ENCODE measurements at places on chromosomes 7 and 10.

DNA sequence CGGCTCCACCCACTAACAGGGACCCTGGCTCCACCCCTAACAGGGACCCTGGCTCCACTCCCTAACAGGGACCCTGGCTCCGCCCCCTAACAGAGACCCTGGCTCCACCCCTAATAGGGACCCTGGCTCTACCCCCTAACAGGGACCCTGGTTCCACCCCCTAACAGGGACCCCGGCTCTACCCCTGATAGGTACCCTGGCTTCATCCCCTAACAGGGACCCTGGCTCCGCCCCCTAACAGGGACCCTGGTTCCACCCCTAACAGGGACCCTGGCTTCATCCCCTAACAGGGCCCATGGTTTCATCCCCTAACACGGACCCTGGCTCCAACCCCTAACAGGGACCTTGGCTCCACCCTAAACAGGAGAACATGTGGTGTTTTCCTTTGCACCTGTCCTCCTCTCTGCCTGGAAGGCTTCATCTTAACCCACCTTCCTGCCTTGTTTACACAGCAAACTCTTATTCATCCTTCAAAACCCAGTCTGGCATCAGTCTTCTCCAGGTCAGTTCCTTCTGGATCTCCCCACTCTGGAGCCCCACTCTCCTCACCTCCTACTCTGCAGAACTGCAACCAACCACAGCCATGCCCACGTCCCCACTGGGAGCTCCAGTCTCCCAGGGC lies 58.0 kb downstream of the CHST15 start:
- DNase-seq, result peak; percentile 36

GRCh38 chr7:136278057-136278456 lies 300.9 kb upstream of the MTPN start:
- DNase-seq, result no peak

- DNase-seq, result no peak
Measured at GRCh38 chr7:92856436-92856835, 20.1 kb upstream of the CDK6 start.

DNA sequence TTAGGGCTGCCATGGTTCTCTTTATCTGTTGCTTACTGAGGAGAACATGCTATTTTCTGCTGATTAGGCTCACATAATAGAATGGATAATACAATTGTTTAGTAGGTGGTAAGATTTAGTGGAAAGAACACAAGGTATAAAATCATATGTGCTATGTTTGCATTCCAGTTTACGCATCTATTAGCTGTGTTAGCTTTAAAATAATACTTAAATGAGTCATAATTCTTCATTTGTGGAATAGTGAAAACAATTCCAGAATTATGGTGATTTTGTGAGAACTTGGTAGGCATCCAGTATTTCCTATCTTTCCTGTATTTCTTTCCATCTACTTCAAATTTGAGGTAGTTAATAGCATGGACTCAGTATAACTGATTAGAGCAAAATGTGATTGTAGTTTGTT lies 1585.5 kb upstream of the LRRTM3 start:
- no peak for DNase-seq

- DNase-seq, result no peak
Measured at GRCh38 chr10:48603421-48604038, 1.3 kb downstream of the ARHGAP22 start.

DNA sequence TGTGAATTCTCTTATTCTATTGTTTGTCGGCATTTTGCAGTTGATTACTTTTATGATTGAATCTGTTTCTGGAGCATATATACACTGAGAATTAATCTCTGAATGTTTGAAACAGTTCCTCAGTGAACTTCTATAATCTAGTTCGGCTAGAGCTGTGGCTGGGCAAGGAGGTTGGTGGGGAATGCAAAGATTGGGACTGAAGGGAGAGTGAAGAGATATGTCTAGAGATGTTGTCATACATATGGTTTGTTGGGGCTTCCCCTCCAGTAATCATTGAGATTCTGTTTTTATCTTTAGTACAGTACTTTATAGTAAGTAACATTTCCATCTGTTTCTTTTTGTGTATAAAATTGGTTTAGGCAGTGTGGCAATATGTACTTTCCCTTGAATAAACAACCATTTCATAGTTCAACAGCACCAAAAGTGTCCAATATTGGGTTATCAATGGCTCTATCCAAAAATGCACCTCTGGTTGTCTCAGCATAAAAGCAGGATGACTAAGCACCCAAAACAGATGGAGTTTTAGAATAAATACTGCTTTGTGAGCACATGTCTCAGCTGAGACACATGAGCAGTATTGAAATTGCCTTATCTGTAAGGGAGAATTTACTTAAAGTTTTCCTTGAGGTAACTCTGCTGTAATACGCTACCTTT lies 36.7 kb downstream of the WAC start:
- no peak for DNase-seq

- peak; percentile 76 for DNase-seq
Measured at GRCh38 chr10:47024399-47025252, 113.4 kb downstream of the PTPN20 start.

- no peak for DNase-seq
Measured at GRCh38 chr10:127935071-127935561, 28.2 kb downstream of the PTPRE start.

- DNase-seq, result no peak
Measured at GRCh38 chr7:26657206-26657641, 207.2 kb downstream of the SKAP2 start.

GRCh38 chr7:120241973-120242372 lies 31.0 kb upstream of the KCND2 start:
- DNase-seq, result no peak

- peak; percentile 58 for DNase-seq
Measured at GRCh38 chr7:54831644-54832095, 72.7 kb upstream of the SEC61G start.

DNA sequence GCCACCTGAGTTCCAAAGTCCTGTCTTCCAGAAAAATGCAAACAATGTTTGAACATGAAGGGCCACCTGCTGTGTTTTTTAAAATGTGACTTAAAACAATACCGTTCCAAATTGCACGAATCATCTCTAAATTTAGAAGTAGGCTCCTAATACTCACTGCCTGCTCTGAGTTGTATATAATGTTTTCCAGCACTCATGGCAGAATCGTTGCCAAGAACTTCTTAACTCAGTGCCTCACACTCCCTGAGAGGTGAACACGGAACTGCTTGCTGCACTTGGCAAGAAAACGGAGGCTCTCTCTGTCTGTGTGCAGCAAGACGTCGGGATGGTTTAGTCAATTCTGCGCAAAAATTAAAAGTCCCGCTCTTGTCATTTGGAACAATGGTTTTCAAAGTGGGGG lies 757.3 kb upstream of the AUTS2 start:
- DNase-seq, result no peak

DNA sequence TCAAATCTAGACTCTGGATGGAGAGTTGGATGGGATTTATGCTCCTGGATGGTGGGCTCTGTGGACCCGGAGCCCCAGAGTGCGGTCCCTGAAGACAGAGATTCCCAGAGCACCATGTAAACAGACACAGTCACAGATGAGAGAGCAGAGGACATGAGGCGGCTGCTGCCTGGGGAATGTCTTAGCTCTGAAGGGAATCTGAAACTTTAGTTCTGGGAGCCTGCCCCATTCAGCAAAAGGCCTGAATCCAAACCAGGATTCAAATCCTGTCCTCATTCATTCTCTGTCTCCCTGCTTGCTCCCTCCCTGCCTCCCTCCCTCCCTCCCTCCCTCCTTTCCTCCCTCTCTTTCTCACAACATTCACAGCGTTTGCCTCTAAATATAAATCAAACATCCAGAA lies 49.5 kb upstream of the CALD1 start:
- DNase-seq, result no peak
